Globus pallidus (tissue), 1 donor: ENCODE measurements at places on chromosomes 7 and 10.
A peak's percentile ranks its signal among the peaks of the same experiment; 100 is the strongest.

GRCh38 chr10:113648478-113648877 lies 15.4 kb downstream of the NRAP start:
- no peak for DNase-seq

DNA sequence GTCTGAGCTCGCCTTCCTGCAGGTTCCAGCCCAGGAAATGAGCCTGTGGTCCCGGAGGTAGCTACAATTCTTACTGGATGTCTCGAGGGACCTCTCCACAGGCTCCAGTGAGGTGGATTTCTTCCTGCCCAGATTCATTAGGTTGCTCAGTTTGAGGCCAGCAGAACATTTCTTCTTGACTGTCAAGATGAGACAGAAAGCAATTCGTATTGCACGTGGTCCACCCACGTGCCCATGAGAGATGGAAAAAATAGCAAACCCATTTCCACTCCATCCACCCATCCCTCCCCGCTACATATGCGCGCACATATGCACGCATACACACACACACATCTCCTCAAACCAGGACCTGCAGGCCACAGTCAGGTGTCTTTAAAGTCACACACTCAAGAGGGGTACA lies 68.7 kb downstream of the VWA2 start:
- DNase-seq: no peak

GRCh38 chr10:69391158-69391557 lies 25.6 kb downstream of the TACR2 start:
- no peak for DNase-seq

DNA sequence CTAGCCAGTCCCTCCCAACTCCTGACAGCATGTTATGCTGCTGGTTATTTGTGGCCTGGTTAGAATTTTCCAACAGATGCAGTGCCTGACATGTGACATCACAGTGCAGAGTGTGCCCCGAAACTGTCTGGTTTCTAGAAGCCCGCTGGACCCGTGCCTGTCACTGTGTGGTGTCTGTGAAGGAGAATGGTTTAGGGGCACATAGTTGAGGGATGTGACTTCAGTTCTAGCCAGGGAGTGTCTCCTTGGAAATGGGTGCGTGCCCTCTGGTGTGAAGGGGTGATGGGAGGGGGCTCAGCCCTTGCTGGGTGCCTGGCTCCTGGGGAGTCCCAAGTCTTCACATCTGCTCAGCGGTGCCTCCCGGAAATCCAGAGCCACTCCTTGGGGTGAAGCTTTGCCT lies 303.6 kb downstream of the GLRX3 start:
- DNase-seq: no peak

DNA sequence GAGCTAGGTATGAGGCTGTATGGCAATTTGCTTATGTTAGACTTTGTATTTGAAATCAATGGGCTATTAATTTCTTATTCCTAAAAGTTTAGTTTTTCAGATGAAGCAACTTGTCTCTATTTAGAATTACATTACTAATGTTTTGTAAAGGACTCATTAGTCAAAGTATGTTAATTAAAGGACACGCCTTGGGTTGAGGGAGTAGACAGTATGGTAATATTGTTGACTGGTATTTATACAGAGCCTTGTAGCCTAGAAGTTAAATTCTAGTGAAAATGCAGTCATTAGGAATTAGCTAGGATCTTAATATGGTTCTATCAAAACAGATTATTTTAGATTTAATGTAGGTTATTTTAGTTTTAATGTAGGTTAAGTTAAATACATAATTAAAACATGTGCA lies 6.2 kb downstream of the CDK14 start:
- no peak for DNase-seq

GRCh38 chr10:113047605-113047962 lies 97.5 kb downstream of the TCF7L2 start:
- DNase-seq: no peak

DNA sequence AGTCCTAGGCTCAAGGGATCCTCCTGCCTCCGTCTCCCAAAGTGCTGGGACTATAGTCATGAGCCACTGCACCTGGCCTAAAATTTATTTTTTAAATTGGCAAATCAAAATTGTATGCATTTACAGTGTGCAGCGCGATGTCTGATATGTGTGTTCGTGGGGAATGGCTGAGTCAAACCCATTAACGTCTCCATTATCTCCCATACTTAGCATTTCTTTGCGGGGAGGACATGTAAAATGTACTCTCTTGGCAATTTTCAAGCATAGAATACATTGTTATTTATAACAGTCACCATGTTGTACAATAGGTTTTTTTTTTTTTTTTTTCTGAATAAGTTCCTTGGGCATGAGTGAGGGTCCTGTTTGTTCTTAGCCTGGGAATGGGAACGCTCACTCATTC lies 3.8 kb downstream of the TMEM184A start:
- no peak for DNase-seq

DNA sequence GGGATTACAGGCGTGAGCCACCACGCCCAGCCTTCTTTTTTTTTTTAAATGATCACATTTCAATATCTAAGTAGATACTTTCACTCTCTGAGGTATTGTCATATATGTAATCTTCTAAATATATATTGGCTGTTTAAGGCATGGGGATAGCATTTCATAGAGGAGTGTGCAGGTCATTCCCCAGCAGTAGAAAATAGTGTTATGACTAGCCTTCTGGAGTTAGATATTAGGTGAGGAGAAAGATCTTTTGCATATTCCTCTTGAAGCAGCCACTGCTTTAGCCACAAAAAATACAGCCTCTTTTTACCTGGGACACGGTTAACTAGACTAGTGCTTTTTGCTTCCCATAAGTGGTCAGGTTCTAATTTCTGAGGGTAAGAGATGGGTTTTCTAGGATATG lies 28.9 kb downstream of the ADD3 start:
- DNase-seq: no peak

DNA sequence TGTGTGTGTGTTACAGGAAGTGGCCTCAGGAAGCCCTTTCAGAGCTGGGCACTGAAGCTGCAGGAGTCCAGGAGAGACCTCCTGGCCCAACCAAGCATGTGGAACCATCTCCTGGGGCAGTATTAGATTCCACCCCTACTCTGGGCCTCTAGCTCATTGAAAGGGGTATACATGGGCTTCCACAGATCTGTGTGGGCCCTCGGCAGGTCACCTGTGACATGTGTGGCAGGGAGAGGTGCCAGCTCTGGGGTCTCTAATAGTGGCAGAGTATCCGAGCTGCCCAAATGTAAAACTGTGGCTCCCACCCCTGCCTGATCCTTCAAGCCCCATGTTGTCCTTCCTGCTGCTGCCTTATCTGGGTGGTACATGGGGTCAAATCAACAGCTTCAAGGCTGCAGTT lies 144.1 kb downstream of the GLCCI1 start:
- DNase-seq: no peak

DNA sequence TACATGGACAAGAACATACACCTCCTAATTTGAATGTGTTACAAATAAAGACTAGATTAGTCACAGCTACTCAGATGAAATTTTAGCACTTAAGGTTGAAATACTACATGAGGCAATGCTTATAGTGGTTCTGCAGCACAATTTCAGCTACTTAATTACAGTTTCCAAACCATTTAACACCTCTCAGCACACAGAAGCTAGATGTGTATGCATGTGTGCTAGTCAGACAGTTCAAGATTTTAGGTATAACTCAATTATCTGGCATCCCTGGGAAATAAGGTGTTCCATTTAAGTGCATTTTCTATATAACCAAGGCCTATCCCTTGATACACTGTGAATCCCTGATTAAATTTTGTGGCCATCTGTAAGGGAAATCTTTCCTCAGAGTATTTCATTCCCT lies 141.8 kb downstream of the CHCHD3 start:
- DNase-seq: no peak

- no peak for DNase-seq
Measured at GRCh38 chr10:120386896-120387295, 70.1 kb upstream of the PLPP4 start.

DNA sequence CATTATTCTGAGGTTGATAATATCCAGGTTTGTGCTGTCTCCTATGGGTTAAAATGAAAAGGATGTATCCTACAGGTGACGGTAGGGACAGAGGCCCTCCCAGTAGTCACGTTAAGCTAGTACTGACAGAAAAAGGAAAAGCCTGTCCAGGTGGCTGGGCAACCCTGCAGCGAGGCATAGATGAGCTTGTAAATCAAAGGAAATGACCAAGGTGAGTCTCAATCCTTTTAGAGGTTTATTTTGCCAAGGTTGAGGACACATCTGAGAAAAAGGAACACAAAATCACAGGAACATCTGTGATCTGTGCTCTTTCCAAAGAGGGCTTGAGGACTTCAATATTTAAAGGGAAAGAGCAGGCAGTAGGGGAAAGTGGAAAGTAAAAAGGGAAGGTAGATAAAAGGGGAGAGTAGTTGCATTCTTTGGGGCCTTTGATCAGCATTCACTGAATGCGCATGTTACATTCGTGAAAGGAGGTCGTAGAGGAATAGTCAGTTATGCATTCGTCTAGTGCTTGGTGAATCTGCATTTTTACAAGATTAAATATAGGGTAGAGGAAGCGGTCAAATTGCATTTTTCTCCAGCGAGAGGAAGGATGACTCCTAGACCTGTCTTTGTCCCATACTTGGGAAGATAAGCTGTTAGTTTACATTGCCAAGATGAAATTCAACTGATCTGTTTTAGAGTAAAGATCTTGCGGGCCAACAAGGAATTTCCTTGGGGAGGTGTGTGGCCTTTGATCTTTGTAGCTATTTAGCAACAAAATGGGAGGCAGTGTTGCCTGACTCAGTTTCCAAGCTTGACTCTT lies 884 bp upstream of the GSTO1 start:
- no peak for DNase-seq

DNA sequence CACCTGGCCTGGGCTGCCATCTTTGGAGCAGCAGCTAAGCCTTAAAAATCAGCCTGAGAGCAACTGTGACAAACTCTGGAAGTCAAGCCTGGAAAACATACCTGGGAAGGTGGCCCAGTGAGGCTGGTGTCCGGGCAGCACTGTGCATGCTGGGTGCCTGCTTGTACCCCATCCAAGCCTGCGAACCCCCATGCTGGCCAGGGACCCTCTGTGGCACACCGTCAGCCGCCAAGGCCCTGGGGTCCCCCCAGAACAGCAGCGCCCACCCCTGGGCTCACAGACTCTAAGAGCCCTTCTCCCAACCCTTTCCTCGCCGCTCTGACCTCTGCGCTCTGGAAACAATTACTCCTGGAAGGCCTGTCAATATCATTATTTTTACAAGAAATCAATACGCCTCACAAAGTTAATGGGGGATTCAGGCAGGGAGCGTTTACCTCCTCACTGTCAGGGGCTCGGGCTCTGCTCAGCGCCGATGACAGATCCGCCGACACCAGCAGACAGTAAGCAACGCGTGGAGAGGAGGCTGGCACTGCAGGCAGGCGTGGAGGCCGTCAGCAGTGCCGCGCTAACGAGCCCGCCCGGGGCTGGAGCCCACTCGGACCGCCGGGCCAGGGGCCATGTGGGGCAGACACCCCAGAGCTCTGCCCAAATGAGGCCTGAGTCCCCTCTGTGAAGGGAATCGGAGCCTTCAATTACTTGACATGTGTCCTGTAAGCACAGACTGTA lies 54.4 kb downstream of the EBF3 start:
- DNase-seq: no peak

DNA sequence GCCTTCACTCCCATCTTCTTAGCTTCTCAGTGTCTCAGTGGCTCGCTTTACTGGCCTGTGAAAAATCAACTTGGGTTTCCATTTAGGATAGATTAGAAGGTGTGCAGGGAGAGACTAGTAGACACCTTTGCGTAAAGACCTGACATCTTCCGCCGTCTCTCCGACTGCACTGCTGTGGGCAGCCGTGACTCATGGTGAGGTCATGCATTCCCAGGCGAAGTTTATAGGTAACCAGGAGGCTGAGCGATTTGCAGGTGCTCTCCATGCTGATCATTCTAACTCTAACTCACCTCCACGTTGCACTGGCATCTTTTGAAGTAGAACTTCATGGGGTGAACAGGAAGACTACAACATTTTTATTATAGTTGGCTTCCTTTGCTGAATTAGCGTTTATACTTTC lies 68.0 kb upstream of the ZNF438 start:
- no peak for DNase-seq

- no peak for DNase-seq
Measured at GRCh38 chr10:32985775-32986350, 27.8 kb upstream of the ITGB1 start.

DNA sequence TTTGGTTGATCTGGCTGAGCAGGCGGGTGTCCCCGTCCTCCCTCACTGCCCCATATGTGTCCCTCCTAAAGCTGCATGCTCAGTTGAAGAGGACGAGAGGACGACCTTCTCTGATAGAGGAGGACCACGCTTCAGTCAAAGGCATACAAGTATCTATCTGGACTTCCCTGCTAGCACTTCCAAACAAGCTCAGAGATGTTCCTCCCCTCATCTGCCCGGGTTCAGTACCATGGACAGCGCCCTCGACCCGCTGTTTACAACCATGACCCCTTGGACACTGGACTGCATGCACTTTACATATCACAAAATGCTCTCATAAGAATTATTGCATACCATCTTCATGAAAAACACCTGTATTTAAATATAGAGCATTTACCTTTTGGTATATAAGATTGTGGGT lies 26.9 kb upstream of the TRIM56 start:
- DNase-seq: peak; percentile 43

DNA sequence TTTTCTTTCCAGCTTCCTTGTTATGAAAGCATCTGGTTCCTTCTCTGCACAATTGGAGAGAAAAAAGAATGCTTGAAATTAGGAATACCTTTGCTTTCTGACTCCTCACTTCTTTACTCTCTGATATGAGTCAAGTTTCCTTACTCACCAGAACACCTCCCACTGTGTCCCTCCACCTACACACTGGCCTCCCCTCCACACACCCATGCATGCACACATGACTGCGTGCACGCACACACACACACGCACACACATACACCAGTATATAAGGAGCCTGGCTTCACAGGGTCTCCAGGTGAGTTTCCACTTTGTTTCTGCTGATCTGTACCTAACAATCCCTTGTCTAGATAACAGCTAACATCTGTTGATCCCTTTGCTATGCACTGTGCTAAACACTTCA lies 11.4 kb upstream of the PTER start:
- no peak for DNase-seq
